Thoracic aorta (tissue), 2 donors: ENCODE measurements at places on chromosomes 4 and X. TPM values are rescaled to one million over a fixed set of nuclear protein-coding genes. Genes with fewer than 3 reads are reported as not detected.

DNA sequence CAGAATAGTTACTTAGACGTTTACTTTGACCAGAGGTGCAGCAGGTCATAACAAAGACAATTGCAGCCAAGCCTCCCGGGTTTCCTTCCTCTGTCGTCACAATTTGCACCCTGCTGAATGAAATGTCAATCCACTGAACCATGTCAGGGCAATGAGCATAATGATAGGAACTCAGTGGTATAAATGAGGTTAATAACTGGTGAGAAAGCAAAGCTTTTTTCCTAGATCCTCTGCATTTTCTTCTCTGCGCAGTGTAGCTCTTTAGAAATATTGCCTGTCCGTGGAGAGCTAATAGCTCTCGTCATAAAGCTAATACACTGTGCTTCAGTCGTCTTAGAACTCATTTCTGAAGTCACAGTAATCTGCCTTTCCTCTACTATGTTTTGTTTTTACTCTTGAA is 1960.1 kb upstream of the ADGRL3 start:
- H3K27ac ChIP-seq: no peak overlapping the region
- H3K27me3 ChIP-seq: no peaks in the 10 kb centered on the region
- no peaks in the 10 kb centered on the region for H3K36me3 ChIP-seq
- no peak overlapping the region for H3K4me3 ChIP-seq

GRCh38 chrX:103831803-103832544 is at the start of gene RAB9B:
RAB9B (minus strand) TSS chrX:103832257; CDS start chrX:103825784, 6,473 bp downstream.
- H3K27me3 ChIP-seq: no peaks in the 10 kb centered on the region
- H3K4me1 ChIP-seq: no peaks in the 10 kb centered on the region
- no peaks in the 10 kb centered on the region for H3K36me3 ChIP-seq
- peak; percentile 4 for DNase-seq
- H3K4me3 ChIP-seq: peak within 1 kb of the TSS; percentile 80

Gene SORBS2
- total RNA-seq: 268 TPM

GRCh38 chr4:169956091-169956843 is 69.9 kb downstream of the MFAP3L start:
- H3K4me3 ChIP-seq: no peak overlapping the region
- no peaks in the 10 kb centered on the region for H3K27me3 ChIP-seq
- peaks cover 3% of the 10 kb centered on the region for H3K4me1 ChIP-seq
- no peaks in the 10 kb centered on the region for H3K36me3 ChIP-seq
- no peak for DNase-seq
- H3K27ac ChIP-seq: peak overlapping the region; percentile 13

Gene FGFRL1
- total RNA-seq: 61.1 TPM

Gene NEXMIF
- total RNA-seq: 2.2 TPM

DNA sequence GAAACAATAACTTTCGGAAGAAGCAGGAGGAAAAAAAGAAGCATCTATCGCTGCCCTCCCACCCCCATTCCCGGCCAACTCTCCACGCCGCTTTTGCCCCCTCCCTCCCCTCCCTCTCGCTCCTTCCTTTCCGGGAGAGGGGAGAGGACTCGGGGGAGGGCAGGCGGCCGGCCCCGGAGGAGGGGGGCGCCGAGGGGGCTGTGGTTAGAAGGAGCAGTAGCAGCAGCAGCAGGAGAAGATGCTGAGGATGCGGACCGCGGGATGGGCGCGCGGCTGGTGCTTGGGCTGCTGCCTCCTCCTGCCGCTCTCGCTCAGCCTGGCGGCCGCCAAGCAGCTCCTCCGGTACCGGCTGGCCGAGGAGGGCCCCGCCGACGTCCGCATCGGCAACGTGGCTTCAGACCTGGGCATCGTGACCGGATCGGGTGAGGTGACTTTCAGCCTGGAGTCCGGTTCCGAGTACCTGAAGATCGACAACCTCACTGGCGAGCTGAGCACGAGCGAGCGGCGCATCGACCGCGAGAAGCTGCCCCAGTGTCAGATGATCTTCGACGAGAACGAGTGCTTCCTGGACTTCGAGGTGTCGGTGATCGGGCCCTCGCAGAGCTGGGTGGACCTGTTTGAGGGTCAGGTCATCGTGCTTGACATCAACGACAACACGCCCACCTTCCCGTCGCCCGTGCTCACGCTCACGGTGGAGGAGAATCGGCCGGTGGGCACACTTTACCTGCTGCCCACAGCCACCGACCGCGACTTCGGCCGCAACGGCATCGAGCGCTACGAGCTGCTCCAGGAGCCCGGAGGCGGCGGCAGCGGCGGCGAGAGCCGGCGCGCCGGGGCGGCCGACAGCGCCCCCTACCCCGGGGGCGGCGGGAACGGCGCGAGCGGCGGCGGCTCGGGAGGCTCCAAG is 1.3 kb downstream of the PCDH7 start:
- H3K4me1 ChIP-seq: no peaks in the 10 kb centered on the region
- H3K27ac ChIP-seq: peak overlapping the region; percentile 96
- no peaks in the 10 kb centered on the region for H3K36me3 ChIP-seq

DNA sequence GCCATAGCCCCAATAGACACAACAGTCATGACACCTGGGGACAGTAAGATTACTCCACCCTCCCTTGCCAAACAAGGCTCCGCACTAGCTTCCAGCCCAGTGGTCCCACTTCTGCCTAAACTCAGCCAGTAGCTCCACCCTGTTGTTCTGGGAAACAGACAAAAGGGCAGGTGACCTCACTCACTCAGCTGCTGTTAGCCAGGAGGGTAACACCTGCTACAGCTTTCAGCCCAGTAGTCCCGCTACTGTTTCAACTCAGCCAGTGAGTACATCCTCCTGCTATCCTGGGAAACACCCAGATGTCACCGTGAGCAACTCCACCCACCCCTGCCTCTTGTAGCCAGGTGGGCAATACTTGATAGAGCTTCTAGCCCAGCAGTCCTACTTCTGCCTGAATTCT is 162.7 kb upstream of the CPXCR1 start:
- H3K27me3 ChIP-seq: no peaks in the 10 kb centered on the region
- no peak overlapping the region for H3K27ac ChIP-seq
- H3K4me1 ChIP-seq: no peaks in the 10 kb centered on the region
- no peak overlapping the region for H3K4me3 ChIP-seq
- DNase-seq: no peak

- H3K4me3 ChIP-seq: peak overlapping the region; percentile 86
- peaks cover 4% of the 10 kb centered on the region for H3K36me3 ChIP-seq
- no peak for DNase-seq
Observed at GRCh38 chrX:41335198-41335957, 1.4 kb downstream of the DDX3X start.

- no peaks in the 10 kb centered on the region for H3K27me3 ChIP-seq
- no peak overlapping the region for H3K27ac ChIP-seq
- no peak overlapping the region for H3K4me3 ChIP-seq
- H3K4me1 ChIP-seq: no peaks in the 10 kb centered on the region
- H3K36me3 ChIP-seq: no peaks in the 10 kb centered on the region
Observed at GRCh38 chr4:172202480-172203076, 389.4 kb downstream of the GALNTL6 start.

DNA sequence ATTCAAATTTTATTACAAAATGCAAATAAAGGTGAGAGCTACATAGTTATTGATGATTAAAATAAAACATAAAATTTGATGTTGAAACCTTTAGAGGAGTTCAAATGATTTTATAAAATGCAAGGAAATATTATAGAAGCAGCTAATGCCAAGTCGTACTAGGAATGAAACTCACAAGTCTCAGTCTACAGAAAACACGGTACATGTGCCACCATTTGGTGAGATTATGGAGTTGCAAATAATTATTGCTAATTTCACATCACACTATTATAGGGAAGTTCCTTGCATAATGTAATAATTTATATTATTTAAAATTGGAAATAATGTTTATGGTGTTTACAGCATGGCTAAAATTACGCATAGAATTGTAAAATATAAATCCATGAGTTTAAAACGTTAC is 1601.7 kb upstream of the TENM3 start:
- H3K4me3 ChIP-seq: no peak overlapping the region
- no peaks in the 10 kb centered on the region for H3K36me3 ChIP-seq
- no peaks in the 10 kb centered on the region for H3K4me1 ChIP-seq
